ENCODE measurements at places on chromosomes 4 and X. TPM values are rescaled to one million over a fixed set of nuclear protein-coding genes. Genes with fewer than 3 reads are reported as not detected.
A peak's percentile ranks its signal among the peaks of the same experiment; 100 is the strongest.

GRCh38 chr4:93327346-93327745, 501.2 kb upstream of the ATOH1 start:
- no peak for DNase-seq

GRCh38 chr4:1808396-1808795, 15.3 kb downstream of the FGFR3 start:
- no peak for DNase-seq

GRCh38 chr4:4858527-4859324, 739 bp upstream of the MSX1 start:
- no peak for DNase-seq

ZC4H2 gene
- total RNA-seq, result 24.8 TPM

DNA sequence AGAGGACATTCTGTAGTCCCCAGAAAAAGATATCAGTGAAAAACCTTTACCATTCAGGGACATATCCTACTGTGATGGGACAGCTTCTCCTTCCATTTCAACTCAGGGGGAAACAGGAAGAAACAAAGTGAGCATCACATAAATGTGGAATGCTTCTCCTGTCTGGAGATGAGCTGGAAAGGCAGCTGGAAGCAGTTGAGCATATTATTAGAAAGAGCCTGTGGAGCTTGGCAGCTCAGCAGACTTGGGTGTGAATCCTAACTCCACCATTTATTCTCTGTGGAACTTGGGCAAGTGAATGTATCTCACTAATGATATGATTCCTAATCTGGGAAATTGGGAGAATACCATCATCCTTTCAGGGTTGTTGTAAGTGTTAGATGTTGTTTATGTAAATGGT, 232.1 kb upstream of the F9 start:
- DNase-seq, result no peak

DNA sequence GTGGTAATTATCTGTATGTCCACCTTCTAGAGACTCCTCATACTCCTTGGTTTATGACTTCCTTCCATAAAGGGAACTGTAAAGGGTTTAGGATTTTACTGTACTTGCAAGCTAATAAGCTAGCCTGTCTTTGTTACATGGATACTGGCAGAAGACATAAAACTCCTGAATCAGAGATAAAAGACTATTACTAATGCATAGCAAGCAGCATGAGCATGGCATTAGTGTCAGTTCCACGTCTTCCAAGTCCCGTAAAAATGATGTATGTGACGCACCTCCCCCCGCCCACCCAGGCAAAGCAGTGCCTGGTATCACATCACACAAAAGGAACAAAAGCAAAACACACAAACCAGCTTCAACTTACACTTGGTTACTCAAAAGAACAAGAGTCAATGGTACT, 71.0 kb downstream of the SLC10A6 start:
- DNase-seq, result no peak

FHDC1 gene
- 23.6 TPM for total RNA-seq

ACSL1 gene
- total RNA-seq, result 14.9 TPM

DNA sequence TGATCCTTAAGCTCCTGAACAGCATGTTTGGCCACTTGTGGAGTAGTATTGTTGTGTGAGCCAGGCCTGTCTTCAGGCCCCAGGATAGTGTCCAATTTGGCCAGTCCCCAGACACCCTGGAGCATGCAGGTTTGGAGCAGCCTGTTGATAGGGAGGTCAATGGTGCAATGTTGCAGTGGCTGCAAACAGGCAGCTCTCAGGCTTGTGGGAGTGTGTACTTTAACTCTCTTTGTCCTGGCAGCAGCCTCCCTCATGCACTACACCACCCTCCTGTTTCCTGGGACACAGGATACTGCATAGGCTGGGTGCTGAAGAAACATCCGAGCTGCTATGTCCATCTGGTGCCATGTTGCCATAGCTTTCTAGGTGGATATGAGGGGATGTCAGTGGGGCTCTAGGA, 24.0 kb downstream of the TECRL start:
- DNase-seq, result no peak

ALB gene
- 2.5 TPM for total RNA-seq

PNCK gene
- total RNA-seq, result 44.8 TPM

- no peak for DNase-seq
These were observed 44.8 kb downstream of the SPANXN3 start for GRCh38 chrX:143472347-143472938.

DNA sequence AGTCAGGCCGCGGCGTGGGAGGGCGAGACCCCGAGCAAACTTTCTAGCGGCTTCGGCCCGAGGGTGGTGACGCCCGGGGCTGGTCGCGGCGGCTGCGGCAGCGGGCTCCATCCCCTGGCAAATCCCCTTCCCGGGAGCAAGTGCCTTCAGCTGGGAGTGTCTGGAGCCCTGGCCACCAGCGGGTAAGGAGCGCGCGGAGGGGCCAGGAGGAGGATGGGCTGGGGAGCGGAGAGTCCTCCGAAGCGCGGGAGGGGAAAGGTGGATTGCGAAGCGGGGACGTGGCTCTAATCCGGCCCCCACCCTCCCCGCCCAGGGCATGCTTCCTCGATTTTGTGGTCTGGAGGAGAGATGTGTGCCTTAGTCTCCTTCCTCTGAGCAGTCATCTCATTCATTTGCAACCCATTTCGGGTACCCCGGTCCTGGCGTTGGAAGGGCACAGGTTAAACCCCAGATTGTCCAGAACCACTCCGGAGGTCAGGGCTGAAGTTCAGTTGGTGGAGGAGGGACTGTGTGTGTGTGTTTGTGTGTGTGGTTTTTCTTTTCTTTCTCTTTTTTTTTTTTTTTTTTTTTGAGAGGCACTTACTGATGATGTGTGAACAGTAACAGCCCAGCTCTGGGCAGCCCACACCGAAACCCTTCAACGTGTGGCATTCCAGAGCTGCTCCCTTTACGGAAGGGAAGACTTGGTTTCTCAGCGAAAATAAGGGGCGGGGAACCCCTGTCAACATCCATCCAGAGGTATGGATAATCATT, 516 bp downstream of the SGMS2 start:
- DNase-seq, result peak; percentile 58

DNA sequence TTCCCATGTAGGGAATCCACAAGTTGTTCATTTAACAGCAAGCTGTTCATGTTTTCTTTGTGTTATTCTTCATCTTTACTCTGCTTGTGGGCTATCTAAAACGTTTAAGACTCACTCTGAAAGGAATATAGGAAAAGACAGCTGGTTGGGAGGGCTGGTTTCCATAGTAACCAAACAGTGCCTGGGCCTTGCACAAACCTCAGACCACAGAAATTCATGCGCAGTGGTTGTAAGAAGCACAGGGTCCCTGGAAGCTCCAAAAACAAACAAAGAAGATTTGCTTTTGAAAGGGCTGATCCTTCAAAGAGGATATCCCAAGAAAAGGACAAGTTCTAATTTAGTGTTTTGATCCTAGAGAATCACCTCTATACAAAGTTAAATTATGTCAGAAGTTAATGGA, 7.8 kb downstream of the SERTM2 start:
- DNase-seq, result no peak

TRIM75 gene
- not detected for total RNA-seq

TMEM144 gene
- 7.4 TPM for total RNA-seq

NPY2R gene
- not detected for total RNA-seq

Data from Peyer's patch (tissue), 4 donors.